ENCODE measurements at places on chromosomes 7 and 10.

GRCh38 chr7:51141451-51142003 is 175.1 kb downstream of the COBL start:
- peak; percentile 20 for DNase-seq

GRCh38 chr7:27164367-27165088 is 809 bp downstream of the HOXA9 start:
- DNase-seq = no peak

DNA sequence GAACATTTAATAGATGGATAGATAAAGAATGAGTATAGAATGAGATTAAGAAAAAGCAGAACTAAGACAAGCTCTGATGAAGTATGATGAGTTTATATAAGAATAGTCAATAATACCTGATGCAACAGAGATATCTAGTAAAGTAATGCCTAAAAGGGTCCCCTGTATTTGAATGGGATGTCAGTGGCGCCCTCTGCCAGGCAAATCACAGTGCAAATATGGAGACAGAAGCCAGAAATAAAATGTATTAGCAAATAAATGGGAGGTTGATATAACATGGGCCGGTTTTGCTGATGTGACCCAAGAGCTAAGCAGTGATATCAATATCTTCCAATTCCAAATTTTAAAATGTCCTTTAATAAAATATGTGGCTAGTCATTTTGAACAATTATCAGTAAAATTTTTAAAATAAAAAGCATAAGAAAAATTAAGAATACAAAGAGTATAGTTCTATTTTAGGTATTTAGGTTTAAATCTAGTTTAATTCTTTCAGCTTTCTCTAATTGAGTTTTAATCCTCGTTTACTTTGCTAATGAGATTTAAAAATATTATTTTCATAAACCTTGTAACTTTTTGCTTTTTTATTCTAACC is 62.6 kb downstream of the ADK start:
- peak; percentile 5 for DNase-seq

DNA sequence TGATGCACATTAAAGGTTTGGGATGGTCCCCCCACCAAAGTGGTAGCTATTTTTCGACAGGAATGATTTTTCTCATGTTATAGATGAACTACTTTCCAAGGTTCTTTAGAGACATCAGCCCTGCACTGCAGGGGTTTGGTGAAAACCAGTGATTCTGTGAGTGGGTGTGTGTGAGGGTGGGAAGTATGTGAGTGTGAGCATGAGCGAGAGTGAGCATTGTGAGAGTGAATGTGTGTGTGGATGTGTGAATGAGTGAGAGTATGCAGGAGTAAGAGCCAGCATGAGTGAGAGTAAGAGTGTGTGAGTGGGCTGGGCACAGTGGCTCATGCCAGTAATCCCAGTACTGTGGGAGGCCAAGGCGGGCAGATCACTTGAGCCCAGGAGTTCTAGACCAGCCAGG is 75.0 kb downstream of the GOLGA7B start:
- no peak for DNase-seq

DNA sequence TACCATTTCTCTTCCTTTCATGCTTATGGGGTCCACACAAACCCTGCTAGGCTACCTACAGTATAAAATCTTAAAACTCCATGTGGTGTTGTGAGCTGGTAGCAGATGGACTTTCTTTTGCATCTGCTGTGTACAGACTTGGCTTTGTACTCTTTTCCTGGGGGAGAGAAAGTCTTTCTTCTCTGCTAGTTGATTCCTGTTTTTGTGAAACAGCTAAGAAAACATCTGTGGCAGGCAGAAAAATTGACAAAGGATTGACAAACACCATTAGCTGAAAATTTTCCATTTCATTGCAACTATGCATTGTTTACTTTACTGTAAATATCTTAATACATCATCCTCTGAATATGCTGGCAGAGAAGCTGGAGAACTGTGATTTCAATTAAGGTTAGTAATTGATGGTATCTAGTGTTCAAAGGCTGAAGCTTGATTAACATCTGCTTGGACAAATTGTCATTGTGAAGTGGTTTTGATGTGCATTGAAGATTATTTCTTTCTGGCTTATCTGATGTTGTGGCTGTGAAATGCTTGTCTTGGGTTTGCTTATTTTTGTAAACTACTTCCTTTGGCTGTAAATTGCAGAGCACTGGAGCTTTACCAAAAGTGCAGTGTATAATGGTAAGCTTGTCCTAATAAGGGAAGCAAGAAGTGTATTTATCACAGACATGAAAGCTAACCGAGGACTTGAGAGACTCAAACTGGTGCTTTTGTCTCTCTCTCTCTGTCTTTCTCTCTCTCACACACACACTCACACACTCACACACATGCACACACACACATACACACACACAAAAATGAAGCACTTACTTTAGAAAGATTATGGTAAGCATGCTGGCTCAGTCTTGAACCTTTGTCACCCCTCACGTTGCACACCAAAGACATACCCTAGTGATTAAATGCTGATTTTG is at the start of gene FOXP2:
Gene FOXP2, plus strand, starts transcription at position 660 of the 908 bp plus-strand sequence. CDS start 11,697 bp downstream, outside the sequence.
- DNase-seq = peak; percentile 88

GRCh38 chr7:104956753-104957450 is 57.1 kb upstream of the KMT2E start:
- DNase-seq = no peak

- DNase-seq = no peak
These were observed 302.4 kb downstream of the GRID1 start for GRCh38 chr10:86064219-86064618.

- no peak for DNase-seq
These were observed 37.1 kb downstream of the STRA8 start for GRCh38 chr7:135270577-135271254.

- peak; percentile 54 for DNase-seq
These were observed 90.8 kb downstream of the PRLHR start for GRCh38 chr10:118504467-118505205.

DNA sequence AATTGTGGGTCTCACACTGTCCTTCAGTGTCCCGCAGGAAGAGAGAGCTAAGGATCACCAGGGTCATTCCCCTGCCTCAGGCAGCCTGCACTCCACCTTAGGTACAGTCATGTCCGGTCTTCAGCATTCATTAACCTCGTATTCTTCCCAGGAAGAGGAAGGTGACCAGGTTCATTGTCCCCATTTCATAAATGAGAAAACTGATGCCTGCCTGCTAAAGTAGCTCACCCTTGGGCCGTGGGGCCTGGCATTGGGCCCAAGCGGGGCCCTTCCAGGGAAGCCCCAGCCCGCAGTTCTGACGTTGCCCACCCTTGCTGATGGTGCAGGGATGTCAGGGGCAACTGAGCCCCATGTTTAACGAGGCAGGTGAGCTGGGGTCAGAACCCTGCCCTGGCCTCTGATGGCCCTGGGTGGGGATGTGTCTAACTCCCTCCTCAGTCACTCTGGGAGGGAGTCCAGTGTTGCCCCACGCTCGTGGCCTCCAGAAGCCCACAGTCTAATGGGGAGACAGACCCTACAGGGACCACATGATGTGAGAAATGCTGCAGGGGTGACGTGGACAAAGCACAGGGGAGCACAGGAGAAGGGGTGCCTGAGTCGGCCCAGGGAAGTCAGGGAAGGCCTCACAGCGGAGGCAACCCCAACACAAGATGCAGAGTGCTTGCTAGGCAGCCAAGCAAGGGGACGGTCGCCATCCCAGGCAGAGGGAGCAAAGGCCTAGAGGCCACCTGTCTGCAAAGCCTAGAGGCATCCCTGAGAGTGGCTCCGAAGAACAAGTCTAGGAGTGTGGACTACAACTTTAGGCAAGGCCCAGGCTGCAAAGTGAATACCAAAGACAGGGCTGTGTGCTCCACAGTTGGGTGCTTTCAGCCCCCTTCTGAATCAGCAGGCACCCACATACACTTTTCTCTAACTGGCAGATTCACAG is 25.1 kb downstream of the DDIT4 start:
- no peak for DNase-seq

- no peak for DNase-seq
These were observed 185.2 kb upstream of the VIPR2 start for GRCh38 chr7:159329818-159330378.

- DNase-seq = no peak
These were observed 36.1 kb upstream of the COMMD3 start for GRCh38 chr10:22280078-22280477.

- DNase-seq = no peak
These were observed 20.0 kb downstream of the RBM17 start for GRCh38 chr10:6108631-6109443.

- DNase-seq = no peak
These were observed 9.1 kb downstream of the BMPR1A start for GRCh38 chr10:86765548-86765947.

GRCh38 chr7:99457650-99458493 is 8.1 kb downstream of the ATP5MF start:
- no peak for DNase-seq

DNA sequence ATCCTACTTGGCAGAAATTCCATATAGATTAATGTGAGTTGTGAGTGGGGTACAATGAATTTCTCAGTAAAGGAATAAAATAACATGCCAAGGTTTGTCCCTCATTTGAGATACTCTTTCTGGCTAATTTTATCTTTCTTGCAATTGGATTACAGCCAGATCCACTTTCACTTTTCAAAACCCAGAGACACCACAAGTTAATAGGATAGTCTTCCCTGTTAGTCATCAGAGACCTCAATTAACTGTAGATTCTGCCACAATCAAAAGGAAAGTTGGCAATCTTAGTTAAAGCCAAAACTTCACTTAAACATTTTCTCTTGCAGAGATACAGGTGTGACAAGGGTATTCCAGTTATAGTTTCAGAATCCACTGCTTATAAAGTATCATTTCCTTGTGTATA is 91.4 kb upstream of the PHYHIPL start:
- no peak for DNase-seq

GRCh38 chr7:70951271-70951962 is 180.5 kb upstream of the GALNT17 start:
- no peak for DNase-seq

DNA sequence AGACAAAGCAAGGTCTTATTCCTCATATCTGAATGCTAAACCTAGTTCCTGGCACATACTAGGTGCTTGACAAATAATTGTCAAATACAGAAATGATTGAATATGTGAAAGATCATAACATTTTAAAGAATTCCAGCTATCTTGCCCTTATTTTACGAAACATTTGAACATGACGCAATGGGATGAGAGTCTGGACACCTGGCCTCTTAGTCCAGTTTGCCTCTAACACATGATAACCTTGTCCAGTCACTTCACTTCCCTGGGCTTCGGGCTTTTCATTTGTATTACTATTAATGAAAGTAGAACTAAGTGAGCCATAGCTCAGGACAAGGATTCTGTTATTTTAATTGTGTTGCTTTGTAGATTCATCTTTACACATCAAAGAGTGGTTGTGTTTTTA is 32.6 kb downstream of the PNLIPRP3 start:
- DNase-seq = no peak

- DNase-seq = no peak
These were observed 52.6 kb downstream of the CAV1 start for GRCh38 chr7:116577320-116577871.

DNA sequence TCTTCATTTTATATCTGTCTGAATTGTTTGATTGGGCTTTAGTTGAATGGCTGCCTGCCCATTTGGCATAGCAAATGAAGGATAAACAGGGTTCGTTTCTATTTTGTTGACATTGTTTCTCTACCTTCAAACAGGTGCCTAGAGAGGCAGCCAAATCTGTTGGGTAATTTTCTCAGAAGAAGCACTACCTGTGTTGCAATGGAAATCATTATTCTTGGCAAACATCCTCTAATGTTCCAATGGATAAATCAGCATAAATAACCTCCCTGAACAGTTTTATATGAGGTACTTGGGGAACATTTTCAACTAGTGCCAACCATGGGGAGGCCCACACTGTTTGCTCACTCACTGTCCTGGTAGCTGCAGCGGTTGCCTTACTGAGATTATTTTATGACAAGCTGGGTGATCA is 64.4 kb upstream of the PLPP4 start:
- peak; percentile 65 for DNase-seq

GRCh38 chr10:33547976-33548375 is 213.5 kb upstream of the NRP1 start:
- peak; percentile 36 for DNase-seq

- DNase-seq = no peak
These were observed 145.2 kb upstream of the ANK3 start for GRCh38 chr10:60534761-60535389.

GRCh38 chr7:84193747-84194146 is 842 bp downstream of the SEMA3A start:
- DNase-seq = no peak

- DNase-seq = peak; percentile 57
These were observed 738 bp downstream of the ETV1 start for GRCh38 chr7:13988731-13989125.

DNA sequence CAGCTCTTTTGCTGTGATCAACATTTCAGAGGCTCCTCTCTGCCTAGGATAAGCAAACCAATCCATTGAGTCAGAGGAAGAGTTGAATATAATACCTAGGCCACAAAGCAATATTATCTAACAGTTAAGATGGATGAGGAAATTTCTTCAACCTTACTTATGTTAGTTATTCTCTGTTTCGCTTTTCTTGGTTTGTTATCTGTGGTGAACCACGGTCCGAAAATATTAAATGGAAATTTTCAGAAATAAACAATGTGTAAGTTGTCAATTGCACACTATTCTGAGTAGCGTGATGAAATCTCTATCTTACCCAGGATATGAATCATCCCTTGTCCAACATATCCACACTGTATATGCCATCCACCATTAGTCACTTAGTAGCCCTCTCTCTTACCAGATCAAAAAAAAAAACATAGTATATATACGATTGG is 1.5 kb upstream of the HTR7 start:
- no peak for DNase-seq

GRCh38 chr7:149564340-149565095 is 66.9 kb upstream of the ZNF746 start:
- no peak for DNase-seq

- DNase-seq = no peak
These were observed 123.9 kb upstream of the PPIF start for GRCh38 chr10:79223091-79224048.

Data from NCI-H748 treated with DMSO at 0.1 percent for 48 hours (cell line).